NCI-H1694 (cell line): ENCODE measurements at places on chromosomes 7 and 10.

DNA sequence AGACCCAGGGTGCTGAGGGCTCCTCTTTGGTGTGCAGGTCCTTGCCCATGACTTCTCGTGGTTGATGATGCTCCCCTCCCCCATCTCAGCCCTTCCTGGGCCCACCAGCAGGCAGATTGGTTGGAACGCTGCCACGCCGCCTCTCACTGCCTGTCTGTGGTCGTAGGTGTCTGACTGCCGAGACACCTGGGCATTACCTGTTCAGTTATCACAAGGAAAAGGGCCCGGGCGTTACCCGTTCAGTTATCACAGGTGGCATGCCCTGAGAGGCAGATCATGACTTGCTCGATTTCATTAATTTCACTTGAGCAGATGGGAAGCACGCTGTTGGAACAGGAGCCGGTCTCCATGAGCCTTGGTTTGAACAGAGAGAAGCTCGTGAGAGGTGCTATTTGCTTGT, 42.5 kb downstream of the TACR2 start:
- DNase-seq, result peak; percentile 72

GRCh38 chr7:33893377-33893776, 12.0 kb upstream of the BMPER start:
- no peak for DNase-seq

DNA sequence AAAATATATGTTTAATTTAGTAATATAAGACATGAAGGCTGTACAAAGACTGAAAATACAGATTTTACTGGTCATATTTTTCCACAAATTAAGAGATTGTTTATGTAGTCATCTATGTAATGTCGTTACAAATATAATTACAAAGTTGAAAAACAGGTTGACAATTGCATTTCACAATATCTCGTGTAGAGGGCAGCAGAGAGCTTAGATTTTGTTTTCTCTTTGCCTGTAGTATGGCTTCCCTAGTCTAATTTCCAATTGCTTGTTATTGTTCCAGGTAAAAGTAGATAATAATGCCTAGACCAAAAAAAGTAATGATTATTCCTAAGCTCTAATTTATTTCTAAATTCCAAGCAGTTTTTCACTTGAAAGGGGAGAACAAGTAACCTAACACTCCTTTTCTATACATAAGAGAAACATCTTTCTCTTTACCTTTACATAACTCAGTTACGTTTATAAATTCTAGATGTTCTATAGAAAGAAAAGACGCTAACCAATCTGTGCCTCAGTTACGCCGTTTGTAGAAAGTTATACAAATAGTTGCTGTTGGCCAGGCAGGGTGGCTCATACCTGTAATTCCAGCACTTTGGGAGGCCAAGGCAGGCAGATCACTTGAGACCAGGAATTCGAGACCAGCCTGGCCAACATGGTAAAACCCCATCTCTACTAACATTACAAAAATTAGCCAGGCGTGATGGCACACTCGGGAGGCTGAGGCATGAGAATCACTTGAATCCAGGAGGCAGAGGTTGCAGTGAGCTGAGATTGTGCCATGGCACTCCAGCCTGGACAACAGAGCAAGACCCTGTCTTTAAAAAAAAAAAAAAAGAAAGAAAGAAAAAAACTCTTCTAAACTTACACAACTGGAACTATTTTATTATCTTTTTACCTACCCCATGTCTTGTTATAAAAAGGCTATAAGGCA, 30.0 kb downstream of the NET1 start:
- peak; percentile 30 for DNase-seq

DNA sequence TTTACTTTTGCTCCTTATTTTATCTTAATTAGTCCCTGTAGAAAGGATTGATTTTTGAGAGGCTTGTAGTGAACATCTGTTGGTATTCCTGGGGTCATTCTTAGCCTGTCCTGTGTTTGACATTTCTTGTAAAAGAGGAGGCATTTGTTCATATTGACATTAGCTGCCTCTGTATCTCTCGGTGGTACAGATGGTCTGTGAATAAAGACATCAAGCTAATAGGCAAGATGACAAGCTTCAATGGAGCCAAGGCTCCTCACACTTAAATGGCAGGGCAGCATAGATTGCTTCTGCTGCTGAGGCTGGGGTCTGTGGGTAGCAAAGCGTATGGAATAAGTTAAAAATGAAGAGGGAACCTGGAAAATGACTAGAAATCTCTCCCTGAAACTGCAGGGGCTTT, 687.6 kb downstream of the LRMDA start:
- no peak for DNase-seq

DNA sequence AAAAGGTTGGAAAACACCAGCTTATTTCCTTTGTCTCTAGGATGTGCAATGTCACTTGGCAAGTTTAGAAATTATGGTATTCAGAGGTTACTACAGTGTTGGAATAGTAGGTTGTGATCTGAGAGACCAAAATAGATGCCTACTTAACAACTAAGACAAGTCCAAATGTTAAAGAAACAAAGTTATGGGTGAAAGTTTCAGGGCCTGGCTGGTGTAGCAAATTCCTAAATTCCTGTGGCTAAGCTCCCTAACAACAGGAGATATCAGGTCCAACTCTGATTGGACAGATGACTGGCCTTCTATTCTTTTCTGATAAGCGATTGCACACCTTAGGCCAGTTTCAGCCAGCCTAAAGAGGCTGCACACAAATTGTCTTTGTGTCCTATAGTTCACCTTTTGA, 873.5 kb downstream of the REEP3 start:
- no peak for DNase-seq

DNA sequence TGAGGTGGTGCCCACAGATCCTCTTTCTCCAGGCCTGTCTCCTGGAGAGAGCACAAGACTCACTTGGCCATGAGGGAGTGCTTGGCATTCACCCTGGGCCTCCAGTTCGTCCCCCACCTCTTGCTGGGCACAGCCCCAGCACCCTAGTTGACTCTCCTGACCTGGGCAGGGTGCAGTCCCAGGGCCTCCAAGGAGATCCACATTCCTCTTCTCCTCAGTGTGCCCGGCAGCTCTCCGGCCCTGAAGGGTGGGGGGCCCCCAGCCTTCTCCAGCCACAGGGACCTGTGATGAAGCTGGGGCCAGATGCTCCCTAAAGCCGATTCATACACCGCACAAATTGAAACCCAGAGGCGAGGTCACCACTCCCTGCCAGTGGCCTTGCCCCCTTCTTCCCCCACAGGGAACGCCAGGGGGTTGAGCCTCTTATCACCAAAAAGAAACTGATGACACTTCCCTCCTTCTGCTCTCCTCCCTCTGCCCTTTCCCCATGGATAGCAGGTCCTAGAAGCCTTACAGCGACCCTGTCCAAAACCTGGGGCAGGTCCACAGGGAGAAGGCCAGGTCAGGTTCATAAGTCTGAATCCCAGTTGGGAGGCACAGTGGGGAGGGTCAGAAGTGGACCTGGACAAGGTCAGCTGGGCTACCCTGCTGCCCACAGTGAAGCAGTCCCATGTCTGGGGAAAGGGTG, 3.1 kb downstream of the EN2 start:
- DNase-seq, result no peak

GRCh38 chr10:123884351-123884906, 7.2 kb downstream of the CPXM2 start:
- no peak for DNase-seq

- DNase-seq, result no peak
Measured at GRCh38 chr7:20395104-20395503, 64.4 kb downstream of the ITGB8 start.
